ENCODE measurements at places on chromosomes 13 and 19.

- DNase-seq = no peak
Observed at GRCh38 chr13:50701469-50701868, 142.0 kb downstream of the DLEU7 start.

GRCh38 chr13:44710576-44710975 lies 134.4 kb upstream of the TSC22D1 start:
- DNase-seq = no peak

DNA sequence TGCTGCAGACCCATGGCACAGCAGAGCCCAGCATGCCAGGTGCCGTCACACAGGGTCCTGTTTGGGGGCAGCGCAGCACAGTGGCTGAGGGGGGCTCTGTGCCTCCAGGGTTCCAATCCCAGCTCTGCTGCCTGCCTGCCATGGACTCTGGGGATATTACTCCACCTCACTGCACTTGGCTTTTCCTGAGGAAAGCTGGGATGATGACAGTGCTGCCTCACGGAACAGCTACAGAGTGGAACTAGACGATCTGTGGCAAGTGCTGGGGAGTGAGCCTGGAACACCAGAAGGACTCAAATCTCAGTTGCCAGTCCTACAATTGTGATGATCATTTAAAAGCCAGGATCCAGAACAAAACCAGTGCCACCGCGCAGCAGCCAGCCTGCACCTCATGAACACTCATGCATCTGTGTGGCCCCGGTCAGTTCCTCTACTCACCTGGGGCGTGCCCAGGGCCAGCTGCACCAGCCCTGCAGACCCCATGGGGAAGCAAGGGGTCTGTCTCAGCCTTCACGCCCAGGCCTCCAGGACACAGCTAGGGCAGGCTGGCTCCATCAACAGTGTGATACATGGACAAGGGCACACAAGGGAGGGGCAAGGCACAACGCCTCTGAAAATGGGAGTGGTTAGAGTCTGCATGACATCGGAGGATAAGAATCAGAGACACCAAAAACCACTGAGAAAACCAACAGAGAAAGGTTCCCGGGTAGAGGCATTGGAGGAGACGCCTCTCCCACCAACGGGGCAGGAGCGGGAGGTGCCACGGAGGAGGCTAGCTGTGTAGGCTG lies 55.2 kb downstream of the ATP7B start:
- DNase-seq = no peak

GRCh38 chr19:45591004-45591637 lies 6.5 kb upstream of the OPA3 start:
- peak; percentile 31 for DNase-seq

DNA sequence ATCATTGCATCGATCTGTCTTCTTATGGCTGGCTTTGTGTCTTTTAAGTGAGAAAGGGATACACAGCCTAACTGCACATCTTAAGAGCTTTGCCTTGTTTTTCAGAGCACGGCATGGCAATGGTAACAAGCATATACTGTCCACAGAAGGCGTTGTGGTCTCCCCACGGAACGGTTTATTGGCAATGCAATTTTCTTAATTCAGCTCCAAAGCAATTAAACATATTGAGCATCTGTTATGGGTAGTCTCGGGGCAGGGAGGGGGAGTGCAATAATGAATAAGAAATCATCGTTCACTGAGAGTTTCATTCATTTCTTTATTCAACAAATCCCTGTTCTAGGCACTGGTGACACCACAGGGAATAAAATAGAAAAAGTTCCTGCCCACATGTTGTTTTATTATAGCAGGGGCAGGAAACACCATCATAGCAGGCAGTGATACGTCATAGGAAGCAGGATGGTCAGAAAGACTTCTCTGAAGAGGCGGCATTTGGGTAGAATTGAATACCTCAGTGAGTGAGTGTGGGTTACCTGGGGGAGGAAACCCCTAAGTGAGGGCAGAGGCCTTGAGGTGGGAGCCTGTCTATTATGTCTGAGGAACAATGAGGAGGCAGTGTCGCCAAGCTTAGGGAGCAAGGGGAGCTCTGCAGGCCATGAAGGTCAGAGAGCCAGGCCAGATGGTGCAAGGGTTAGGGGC lies 185.7 kb upstream of the KL start:
- no peak for DNase-seq

DNA sequence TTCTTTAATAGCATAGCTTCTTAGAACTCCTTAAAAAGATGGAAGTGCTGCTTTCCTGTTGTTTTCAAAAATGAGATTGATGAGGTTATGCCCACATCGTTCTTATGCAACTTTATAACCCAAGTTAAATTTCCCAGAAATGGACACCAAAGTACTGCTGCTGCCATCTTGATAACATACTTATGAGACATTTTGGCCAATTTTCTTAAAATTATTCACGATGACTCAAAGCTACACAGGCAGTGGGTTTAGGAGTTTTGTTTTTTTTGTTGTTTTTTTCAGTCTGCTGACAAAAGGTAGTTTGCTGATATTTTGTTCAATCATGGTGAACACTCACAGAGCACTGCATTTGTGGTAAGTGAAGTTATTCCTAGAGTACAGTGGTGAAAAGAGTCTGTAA lies 54.9 kb upstream of the RFC3 start:
- DNase-seq = no peak

- no peak for DNase-seq
Observed at GRCh38 chr19:51903192-51903591, 1.6 kb downstream of the ZNF649 start.
